ENCODE measurements at places on chromosomes 2 and 18. TPM values are rescaled to one million over a fixed set of nuclear protein-coding genes. Genes with fewer than 3 reads are reported as not detected.
A peak's percentile ranks its signal among the peaks of the same experiment; 100 is the strongest.

GRCh38 chr2:19879120-19879519 is 22.7 kb downstream of the TTC32 start:
- no peaks in the 10 kb centered on the region for H3K36me3 ChIP-seq
- H3K4me3 ChIP-seq: no peak overlapping the region
- H3K27me3 ChIP-seq: no peaks in the 10 kb centered on the region
- no peak overlapping the region for H3K27ac ChIP-seq
- DNase-seq: peak; percentile 57

Gene MTIF2
- total RNA-seq: 16.1 TPM

Gene ALPP
- not detected for total RNA-seq

DNA sequence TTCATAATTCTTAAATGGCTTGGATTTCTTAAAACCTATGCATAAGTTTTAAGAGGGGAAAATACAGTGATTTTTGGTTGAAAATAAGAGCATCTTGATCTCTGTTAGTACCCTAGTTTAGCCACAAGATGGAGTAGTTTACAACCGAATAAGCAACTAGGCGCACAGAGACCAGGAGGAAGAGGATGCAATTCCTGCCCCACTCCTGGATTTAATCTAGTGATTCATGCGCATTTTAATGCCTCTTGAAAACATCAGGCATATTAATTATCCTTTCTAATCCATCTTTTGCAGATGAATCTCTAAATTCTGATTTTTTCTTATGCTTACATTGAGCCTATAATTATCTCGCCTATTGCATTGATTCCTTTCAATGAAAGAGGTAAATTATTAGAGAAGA is 76.7 kb downstream of the MRPS9 start:
- H3K27me3 ChIP-seq: peaks cover 4% of the 10 kb centered on the region
- no peak for DNase-seq
- no peaks in the 10 kb centered on the region for H3K4me1 ChIP-seq
- H3K27ac ChIP-seq: no peak overlapping the region
- no peaks in the 10 kb centered on the region for H3K36me3 ChIP-seq

GRCh38 chr2:112788653-112789052 is 4.4 kb upstream of the IL1A start:
- no peaks in the 10 kb centered on the region for H3K4me1 ChIP-seq
- H3K27me3 ChIP-seq: no peaks in the 10 kb centered on the region
- no peak overlapping the region for H3K27ac ChIP-seq
- no peaks in the 10 kb centered on the region for H3K36me3 ChIP-seq
- no peak overlapping the region for H3K4me3 ChIP-seq

All from esophagus muscularis mucosa (tissue), 4 donors.